ENCODE measurements at places on chromosomes 5 and 9.

DNA sequence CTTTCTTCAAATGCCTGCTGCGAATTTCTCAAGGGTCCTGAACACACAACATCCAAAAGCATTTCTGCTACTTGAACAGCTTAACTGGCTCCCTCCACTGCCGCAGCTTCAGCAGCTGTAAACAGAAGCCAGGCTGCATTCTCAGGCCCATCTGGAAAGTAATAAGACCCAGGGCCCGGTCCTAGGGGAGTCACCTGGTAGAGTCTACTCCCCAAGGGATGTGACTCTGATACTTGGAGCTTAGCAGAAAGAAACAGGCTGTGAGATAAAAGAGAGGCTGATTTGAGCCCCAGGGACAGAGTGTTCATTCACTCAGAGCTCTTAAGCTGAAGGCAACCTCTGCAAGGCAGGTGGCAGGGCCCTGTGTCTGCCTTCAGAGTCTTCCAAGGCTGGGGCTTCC, 356.8 kb downstream of the SPOCK1 start:
- no peak for DNase-seq

GRCh38 chr5:154977409-154977808, 36.1 kb upstream of the KIF4B start:
- no peak for DNase-seq

- no peak for DNase-seq
Measured at GRCh38 chr5:176353533-176353932, 8.0 kb downstream of the KIAA1191 start.

GRCh38 chr5:96297867-96298266, 135.2 kb downstream of the PCSK1 start:
- no peak for DNase-seq

DNA sequence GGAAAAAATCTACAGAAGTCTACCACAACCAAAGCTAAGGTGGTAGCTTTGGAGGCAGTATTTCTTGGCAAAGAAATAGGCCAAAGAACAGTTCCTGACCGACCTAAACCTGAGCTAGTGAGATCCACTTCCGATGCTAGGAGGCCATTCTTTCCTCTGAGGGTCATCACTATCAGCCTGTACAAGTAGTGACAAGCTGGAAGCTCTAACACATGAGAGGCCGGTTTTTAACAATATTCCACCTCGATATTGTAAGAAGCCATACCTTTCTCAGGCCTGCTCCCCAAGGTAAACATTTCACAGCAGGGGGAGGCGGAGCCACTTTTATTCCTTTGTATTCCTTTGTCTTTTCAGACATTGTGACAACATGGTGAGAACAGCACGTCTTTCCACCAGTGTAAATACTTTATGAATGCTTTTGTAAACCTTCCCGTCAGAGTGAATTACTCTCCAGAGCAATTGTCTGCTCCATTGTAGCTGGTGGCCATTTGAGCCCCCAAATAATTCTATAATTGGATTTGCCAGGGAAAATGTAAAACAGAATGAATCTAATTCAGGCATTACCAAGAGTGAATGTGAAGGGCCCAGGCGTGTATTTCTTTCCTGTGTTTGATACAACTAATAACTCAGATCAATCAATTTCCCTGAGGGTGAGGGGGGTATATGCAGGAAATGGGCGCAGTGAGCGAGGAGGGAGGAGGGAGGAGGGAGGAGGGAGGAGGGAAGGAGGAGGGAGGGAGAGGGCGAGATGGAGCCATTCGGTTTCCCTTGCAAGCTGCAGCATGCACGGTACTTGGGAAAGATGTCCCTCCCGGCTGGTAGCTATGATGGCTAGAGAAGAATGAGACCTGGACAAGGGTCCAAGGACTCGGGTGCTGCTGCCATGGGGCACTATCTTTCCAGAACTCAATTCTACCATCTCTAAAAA, 166.6 kb downstream of the CDK5RAP2 start:
- DNase-seq: peak; percentile 33

GRCh38 chr9:23822261-23823169, 3.5 kb downstream of the ELAVL2 start:
- DNase-seq: no peak

DNA sequence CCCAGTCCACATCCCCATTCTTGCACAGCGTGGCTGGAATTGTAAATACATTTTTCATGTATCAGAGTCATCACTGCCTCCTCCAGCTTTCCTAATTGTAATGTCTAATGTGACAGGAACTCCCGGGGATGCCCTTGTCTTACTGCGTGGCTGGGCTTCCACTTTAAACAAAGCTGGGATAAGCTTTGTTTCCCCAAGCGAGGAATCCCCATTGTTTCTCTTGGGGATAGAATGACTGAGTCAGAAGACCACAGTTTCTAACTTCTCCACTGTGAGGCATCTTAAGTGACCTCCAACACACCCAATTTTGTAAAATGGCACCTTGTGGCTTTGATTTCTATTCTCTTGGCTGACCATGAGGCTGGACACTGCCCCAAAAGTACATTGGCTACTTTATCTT, 22.4 kb downstream of the ARPC5L start:
- DNase-seq: no peak

DNA sequence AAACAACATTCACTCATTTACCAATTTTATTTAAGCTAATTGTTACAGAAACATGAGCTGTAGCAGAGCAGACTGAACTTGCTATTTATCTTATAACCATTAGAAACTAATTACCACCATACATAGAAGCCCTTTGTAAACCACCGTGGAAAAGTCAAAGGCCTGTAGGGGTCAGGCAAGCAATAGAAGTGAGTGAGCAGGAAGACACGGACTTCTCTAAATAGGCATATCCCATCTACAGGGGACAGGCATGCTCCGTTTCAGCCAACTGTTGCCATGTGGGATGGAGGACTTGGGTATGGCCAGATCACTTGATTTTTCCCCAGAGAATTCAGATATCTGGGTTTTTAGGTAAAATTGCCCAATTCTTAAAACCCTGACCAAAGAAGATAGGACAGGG, 44.8 kb downstream of the PRRC1 start:
- no peak for DNase-seq

- no peak for DNase-seq
Measured at GRCh38 chr9:70693186-70693585, 278.7 kb upstream of the KLF9 start.

- DNase-seq: peak; percentile 4
Measured at GRCh38 chr9:108180541-108180940, 675.2 kb downstream of the ACTL7B start.

DNA sequence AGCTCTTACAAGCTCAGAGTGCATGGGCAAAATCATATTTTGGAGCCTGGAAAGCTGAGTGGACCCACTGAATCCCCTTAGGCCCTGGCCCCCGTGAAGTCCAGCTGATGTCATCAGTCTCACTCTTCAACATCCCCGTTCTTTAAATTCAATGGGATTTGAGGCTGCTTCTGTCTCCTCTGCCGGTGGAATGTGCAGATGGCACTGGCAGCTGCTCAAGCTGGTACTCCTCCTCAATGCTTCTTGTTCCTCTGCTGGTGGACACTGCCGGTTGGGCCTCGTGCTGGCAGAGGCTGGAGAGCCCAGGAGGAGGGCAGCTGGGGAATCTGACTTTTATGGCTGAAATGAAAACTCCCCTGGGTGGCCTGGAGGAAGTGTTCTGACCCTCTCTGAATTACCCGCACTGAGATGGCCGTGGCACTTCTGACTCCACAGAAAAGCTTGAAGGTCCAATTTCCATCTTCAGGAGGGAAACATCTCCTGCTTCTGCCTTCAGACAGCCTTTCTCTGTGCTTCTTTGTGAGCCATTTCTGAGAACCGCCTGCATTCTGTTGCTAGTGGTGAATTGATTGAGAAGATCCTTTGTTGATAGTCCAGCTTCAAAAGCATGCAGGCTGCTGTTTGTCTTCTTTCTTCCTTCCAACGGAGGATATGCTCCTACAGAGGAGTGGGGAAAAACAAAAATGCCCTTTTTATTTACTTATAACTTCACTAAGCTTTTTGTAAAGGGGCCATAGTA, 298.9 kb downstream of the TMEM38B start:
- DNase-seq: peak; percentile 7

DNA sequence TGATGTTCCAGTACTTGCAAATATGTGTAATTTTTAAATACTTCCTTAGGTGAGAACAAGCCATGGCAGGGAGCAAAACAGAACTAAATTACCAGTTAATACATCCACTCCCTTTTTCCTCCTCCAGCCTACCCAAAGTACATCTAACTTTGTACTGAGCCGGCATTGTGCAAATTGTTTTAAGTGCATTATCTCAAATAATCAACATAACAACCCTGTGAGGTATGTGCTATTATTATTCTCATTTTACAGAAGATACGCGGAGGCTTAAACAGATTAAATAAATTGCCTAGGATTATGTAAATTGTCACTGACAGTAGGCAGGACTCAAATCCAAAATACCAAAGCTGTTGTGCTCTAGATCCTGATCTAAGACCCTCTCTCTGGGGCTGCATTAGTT, 55.5 kb upstream of the KLF4 start:
- DNase-seq: no peak

DNA sequence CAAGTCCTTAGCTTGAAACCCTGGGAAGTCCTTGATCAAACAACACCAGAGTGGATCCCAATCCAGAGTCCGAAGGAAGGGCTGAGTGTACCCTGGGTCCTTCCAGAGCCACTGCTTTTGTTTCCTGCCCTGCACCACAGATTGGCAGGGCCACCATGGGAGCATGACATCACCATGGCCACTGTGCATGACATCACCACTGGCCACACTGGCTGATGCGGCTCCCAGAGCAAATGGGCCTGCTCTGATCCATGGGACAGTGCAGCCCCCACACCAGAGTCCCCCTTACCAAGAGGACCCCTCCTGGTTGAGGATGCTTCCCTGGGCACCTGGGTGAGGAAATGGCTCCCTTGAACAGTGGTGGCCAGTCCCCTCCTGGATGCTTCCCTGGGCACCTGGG, 9.9 kb downstream of the SLC6A3 start:
- no peak for DNase-seq

DNA sequence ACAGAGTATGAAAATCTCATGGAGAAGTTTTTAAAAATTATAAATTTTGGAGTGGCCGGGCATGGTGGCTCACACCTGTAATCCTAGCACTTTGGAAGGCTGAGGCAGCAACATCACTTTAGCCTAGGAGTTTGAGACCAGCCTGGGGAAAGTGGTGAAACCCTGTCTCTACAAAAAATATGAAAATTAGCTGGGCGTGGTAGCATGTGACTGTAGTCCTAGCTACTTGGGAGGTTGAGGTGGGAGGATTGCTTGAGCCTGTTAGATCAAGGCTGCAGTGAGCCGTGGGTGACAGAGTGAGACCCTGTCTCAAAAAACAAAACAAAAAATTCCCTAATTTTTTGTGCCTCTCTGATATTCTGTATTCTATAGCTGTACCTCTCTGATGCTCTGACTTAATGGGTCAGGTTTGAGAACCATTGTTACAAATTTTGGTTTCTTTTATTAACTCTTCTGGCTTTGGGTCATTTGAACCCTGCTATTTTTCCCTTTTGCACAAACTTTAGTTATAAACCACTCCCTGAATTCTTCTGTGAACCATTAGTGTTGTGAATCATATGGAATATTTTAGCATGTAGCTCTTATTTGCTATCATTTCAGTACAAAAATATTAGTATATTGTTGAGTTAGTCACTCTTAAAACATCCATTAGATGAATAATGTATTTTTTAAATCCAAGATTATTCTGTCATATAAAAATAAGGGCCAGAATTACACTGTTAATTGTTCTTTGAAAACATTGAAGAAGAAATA, 51.0 kb downstream of the FER start:
- DNase-seq: no peak

GRCh38 chr5:170278611-170279458, 18.7 kb downstream of the LCP2 start:
- no peak for DNase-seq

GRCh38 chr5:95256446-95256845, 28.4 kb downstream of the MCTP1 start:
- DNase-seq: no peak

DNA sequence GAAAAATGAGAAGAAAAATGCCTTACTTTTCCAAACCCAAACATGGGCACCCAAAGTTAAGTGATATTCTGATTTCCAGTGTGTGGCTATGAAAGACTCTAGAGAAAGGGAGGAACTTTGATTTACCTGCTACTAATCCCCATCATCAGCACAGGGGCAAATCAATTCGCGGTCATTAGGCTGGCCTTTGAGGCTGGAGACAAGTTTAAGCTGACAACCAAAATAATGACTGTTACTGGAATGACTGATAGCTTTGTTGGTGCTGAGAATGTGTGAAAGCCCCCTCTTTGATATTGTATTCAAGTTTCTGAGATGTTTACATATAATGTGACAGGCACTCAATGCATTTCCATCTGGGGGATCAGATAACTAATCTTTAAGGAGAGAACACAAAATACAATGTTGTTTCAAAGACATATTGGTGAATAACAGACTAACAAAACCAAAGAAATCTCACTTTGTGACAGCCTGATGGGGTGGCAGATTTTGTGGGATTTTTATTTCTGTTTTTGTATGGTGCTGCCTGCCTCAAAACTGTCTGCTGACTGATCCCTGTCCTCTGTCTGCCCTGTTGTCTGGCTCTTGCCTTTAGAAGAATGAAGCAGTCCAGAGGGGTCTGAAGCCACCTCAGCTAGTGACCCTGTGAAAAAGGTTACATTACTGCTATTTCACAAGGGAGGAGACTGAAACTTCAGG, 12.6 kb upstream of the INSYN2B start:
- no peak for DNase-seq

- no peak for DNase-seq
Measured at GRCh38 chr9:121901616-121902015, 191.5 kb downstream of the TTLL11 start.

DNA sequence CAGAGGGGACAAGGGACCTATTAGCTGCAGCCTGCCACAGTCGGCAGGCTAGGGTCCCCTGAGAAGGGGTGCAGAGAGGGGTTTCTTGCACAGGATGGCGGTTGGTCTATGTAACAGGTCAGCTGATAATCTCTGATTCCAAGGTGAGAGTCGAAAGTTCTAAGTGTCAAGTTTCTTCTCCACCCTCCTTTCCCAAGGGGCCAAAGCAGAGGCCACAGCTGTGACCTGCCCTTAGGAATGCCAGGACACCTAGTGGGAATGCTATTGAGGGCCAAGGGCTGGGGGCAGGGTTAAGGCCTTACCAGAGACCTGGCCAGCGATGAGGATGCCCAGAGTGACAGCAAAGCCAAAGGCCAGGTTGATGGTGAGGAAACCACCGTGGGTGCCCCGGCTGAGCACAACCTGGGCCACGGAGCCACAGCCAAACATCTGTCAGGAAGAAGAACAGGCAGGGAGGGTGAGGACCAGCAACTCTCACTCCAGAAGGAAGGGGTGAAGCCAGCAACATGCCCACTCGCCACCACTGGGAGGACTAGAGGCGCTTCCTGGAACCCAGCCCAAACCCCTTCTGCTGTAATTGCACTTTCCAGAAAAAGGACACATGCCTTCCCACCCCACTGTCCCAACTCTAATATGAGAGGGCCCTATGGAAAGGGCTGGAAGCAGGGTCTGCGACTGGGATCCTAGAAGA, 3.8 kb downstream of the AQP3 start:
- no peak for DNase-seq

DNA sequence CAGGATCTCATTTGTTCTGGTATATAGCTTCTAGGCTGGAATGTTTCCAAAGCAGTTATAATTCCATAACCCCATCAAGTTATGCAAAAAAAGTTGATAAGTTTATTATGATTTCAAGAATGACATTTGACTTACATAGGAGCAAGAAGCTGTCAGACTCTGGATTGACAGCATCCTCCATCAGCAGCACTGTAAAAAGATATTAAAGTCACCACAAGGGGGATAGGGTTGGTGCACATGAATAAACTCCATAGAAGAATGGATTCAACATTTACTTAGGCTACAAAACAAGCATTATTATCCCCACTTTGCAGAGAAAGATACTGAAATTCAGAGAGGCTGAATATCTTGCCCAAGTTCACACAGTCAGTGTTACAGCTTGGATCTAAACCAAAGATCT, 208.9 kb upstream of the SLC30A5 start:
- DNase-seq: no peak

- DNase-seq: no peak
Measured at GRCh38 chr9:89340332-89340731, 22.0 kb downstream of the SECISBP2 start.

All from NCI-H510A (cell line).